ENCODE measurements at places on chromosomes 4 and X. TPM values are rescaled to one million over a fixed set of nuclear protein-coding genes. Genes with fewer than 3 reads are reported as not detected.
A peak's percentile ranks its signal among the peaks of the same experiment; 100 is the strongest.

DNA sequence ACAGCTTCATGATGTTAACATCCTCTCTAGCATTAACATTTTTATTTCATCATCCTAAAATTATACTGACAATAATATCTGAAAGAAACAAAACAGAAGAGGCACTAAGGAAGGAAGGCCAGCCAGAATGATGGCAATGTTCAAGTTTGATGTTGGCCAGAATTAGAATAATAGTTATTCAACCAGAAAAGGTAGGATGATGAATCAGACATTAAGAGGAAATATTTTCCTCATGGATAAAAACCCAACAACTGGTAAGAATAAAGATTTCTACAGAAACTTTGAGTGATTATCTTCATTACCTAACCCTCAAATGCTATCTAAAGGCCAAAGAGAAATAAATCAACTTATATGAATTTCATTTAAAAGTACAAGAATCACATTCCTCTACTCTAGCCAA lies 105.2 kb downstream of the PDE5A start:
- H3K4me3 ChIP-seq: no peak overlapping the region
- 0 out of 2 replicates have a peak, but pooled peaks cover 3% of the 10 kb centered on the region for H3K36me3 ChIP-seq
- H3K27me3 ChIP-seq: no peaks in the 10 kb centered on the region
- no peak for DNase-seq
- peaks cover 21% of the 10 kb centered on the region for H3K4me1 ChIP-seq
- H3K27ac ChIP-seq: no peak overlapping the region

DNA sequence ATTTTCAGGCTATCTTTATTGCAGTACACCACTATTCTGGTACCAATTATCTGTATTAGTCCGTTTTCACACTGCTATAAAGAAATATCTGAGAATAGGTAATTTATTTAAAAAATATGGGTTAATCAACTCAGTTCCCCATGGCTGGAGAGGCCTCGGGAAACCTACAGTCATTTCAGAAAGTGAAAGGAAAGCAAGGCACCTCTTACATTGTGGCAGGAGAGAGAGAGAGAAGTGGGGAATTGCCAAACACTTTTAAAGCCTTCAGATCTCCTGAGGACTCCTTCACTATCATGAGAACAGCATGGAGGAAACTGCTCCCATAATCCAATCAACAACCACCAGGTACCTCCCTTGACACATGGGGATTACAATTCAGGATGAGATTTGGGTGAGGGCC lies 54.7 kb downstream of the AMER1 start:
- no peak overlapping the region for H3K4me3 ChIP-seq
- H3K27ac ChIP-seq: no peak overlapping the region
- no peaks in the 10 kb centered on the region for H3K27me3 ChIP-seq
- DNase-seq: no peak

DNA sequence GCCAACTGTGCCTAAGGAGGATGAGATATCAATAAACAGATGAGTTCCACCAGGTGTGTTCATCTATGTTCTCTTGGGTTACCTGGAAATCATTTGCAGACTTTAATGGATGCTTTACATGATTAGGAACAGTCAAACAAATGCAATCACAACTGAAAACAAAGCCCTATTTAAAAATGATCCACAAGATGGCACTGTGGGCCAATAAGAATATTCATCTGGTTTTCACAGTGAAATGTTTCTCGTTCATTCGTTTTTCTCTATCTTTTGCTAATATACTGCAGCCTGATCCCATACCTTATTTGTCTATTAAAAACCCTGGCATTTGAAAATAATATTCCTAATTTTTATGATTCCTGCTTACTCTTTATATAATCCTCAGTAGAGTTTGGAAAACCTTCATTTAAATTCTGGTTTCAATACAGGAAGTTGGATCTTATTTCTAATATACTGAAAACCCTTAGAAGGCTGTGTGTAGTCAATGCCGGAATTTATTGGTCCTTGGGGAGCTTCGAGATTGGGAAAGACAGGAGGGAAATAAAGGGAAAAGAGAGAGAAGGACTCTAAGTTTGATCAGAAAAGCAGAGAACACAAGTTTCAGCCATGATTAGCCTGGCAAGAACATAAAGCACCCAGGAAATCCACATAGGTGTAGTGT lies 63.8 kb upstream of the TAPT1 start:
- H3K4me1 ChIP-seq: no peaks in the 10 kb centered on the region
- no peaks in the 10 kb centered on the region for H3K36me3 ChIP-seq
- no peak overlapping the region for H3K4me3 ChIP-seq
- DNase-seq: peak; percentile 60
- no peaks in the 10 kb centered on the region for H3K27me3 ChIP-seq
- no peak overlapping the region for H3K27ac ChIP-seq

GRCh38 chr4:189973646-189974045 lies 33.0 kb downstream of the FRG1 start:
- no peak for DNase-seq
- H3K27me3 ChIP-seq: no peaks in the 10 kb centered on the region
- no peaks in the 10 kb centered on the region for H3K4me1 ChIP-seq
- no peak overlapping the region for H3K4me3 ChIP-seq
- H3K27ac ChIP-seq: no peak overlapping the region
- H3K36me3 ChIP-seq: no peaks in the 10 kb centered on the region

GRCh38 chrX:102654696-102655095 lies 3.4 kb downstream of the GPRASP1 start:
- H3K36me3 ChIP-seq: no peaks in the 10 kb centered on the region
- no peak for DNase-seq
- no peak overlapping the region for H3K4me3 ChIP-seq
- H3K27ac ChIP-seq: no peak overlapping the region

DNA sequence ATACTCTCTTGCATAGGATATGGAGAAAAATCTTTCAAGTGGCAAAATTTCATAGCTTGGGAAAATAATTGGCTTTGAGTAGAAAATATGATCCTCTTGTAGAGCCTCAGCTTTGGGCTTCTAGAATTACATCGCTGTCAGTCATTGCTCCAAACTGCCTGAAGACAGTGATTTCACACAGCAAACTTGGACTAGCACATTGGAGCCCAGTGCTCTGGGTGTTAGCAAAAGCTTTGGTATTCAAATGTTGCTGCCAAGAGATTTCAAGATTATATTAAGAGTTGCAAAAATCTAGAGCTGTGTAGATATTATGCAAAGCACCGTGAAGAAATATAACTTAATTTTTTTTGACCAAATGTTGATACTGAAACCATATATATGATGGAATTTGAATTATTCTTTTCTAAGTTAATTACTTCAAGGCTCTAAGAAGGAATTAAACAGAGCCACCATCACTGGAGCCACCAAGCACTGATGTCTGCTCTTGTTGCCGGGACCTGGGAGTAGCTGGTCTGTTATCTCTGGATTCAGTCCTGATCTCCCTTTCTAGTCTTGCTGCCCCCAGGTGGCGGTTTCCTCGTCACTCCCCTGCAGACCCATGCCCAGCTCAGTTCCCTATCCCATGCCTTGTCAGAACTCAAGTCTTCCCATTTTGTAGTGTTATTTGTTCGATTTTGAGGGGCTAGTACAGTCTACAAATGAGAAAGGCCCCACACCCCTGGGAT lies 260.7 kb upstream of the SFRP2 start:
- no peaks in the 10 kb centered on the region for H3K36me3 ChIP-seq
- peak; percentile 5 for DNase-seq
- no peaks in the 10 kb centered on the region for H3K4me1 ChIP-seq
- no peak overlapping the region for H3K4me3 ChIP-seq
- H3K27me3 ChIP-seq: peaks cover 11% of the 10 kb centered on the region
- no peak overlapping the region for H3K27ac ChIP-seq

DNA sequence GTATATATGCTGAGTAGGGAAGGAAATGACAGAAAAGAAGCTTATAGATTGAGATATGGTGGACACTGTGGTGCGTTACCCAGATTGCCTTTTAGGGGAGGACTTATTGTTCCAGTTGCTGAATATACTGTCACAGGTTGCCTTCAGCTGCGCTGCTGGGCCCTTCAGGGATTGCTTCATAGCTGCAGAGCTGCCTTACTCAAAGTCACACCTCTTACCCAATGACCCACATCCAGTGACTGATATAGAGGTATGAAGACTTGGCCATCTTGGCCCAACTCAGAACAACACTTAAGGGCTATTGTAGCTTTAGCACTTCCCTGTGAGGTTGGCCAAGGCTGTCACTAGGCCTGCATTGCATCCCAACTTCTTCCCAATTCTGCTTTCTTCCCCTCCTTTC lies 63.4 kb upstream of the TMEM164 start:
- H3K27ac ChIP-seq: no peak overlapping the region
- peaks cover 7% of the 10 kb centered on the region for H3K4me1 ChIP-seq
- DNase-seq: no peak
- no peaks in the 10 kb centered on the region for H3K36me3 ChIP-seq

GRCh38 chrX:19907794-19908193 lies 20.4 kb upstream of the SH3KBP1 start:
- no peak for DNase-seq
- peaks cover 4% of the 10 kb centered on the region for H3K4me1 ChIP-seq
- H3K4me3 ChIP-seq: no peak overlapping the region
- no peak overlapping the region for H3K27ac ChIP-seq
- H3K27me3 ChIP-seq: no peaks in the 10 kb centered on the region
- no peaks in the 10 kb centered on the region for H3K36me3 ChIP-seq

- H3K4me1 ChIP-seq: peaks cover 18% of the 10 kb centered on the region
- no peaks in the 10 kb centered on the region for H3K27me3 ChIP-seq
- no peaks in the 10 kb centered on the region for H3K36me3 ChIP-seq
- H3K4me3 ChIP-seq: no peak overlapping the region
These were observed 273.0 kb downstream of the ARHGAP24 start for GRCh38 chr4:85747882-85748491.

NUP62CL gene
- total RNA-seq: 9.9 TPM

FAM47B gene
- not detected for total RNA-seq

GRCh38 chr4:110924761-110925160 lies 301.9 kb upstream of the PITX2 start:
- H3K4me1 ChIP-seq: no peaks in the 10 kb centered on the region
- H3K27me3 ChIP-seq: peaks cover 29% of the 10 kb centered on the region
- H3K27ac ChIP-seq: no peak overlapping the region
- DNase-seq: no peak
- H3K36me3 ChIP-seq: no peaks in the 10 kb centered on the region

- H3K4me3 ChIP-seq: no peak overlapping the region
- no peaks in the 10 kb centered on the region for H3K4me1 ChIP-seq
- no peak overlapping the region for H3K27ac ChIP-seq
- no peak for DNase-seq
- no peaks in the 10 kb centered on the region for H3K27me3 ChIP-seq
These were observed 118.0 kb downstream of the SHISA3 start for GRCh38 chr4:42515156-42515884.

- H3K36me3 ChIP-seq: no peaks in the 10 kb centered on the region
- no peak for DNase-seq
- H3K27ac ChIP-seq: no peak overlapping the region
- no peak overlapping the region for H3K4me3 ChIP-seq
- no peaks in the 10 kb centered on the region for H3K4me1 ChIP-seq
- H3K27me3 ChIP-seq: peaks cover 9% of the 10 kb centered on the region
These were observed 518 bp downstream of the ARMCX1 start for GRCh38 chrX:101550751-101551379.

DNA sequence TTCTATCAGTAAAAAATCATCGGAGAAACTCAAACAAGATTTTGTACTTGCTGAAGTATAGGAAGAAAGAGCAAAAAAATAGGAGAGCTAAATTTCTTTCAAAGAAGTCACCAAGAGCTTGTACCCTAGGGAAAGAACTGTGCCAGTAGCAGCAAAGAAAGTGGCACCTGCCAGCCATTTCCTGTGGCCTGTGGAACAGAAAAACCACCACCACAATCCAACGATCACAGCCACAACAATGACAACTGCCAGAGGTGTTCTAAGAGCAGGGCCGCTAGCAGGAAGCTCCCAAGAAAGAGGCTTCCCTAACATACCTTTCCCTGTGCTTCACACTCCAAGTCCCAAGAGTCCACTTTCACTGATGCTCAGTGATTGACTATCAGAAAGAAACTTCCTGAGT lies 266.1 kb upstream of the GPC4 start:
- H3K27me3 ChIP-seq: no peaks in the 10 kb centered on the region
- DNase-seq: no peak
- no peak overlapping the region for H3K4me3 ChIP-seq
- H3K27ac ChIP-seq: no peak overlapping the region

- H3K4me3 ChIP-seq: no peak overlapping the region
- H3K4me1 ChIP-seq: peaks cover 17% of the 10 kb centered on the region
- H3K36me3 ChIP-seq: no peaks in the 10 kb centered on the region
- peak; percentile 63 for DNase-seq
These were observed 202.6 kb downstream of the SPOCK3 start for GRCh38 chr4:167031534-167032156.

DNA sequence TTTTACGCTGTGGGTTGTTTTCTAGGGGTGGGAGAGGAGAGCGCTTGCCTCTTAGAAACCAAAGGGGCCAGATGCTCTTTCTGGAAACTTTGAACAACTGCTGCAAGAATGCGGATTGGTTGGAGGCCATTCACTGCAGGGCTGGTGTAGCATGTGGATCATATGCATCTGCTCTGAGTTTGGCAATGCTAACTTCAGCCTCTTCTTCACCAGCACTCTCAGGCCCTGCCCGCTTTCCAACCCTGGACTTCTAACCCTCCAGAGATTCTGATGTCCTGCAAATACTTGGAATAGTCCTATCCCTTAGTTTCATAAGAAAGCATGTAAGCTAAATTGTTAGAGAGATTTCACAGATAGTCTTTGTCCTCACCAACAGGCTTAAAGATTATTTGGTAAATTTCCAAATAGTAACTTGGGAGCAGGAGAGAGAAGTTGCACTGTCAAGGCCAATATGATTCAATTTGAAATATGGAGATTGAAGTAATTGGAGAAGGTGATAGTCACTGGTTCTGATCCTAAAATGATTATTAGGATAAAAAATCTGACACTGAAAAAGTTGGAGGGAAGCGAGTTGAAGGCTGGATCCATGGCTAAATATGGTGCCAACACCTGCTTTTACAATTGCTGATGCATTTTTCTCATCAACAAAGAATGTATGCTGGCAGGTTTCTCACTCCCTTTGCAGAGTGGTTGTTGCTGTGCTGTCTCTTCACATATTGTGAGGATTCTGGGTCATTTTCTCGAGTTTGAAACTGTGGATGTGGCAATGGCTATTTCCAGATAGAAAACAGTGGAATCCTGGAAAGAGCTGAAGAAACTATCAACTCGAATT lies 210.4 kb downstream of the PTTG2 start:
- no peaks in the 10 kb centered on the region for H3K36me3 ChIP-seq
- DNase-seq: peak; percentile 13
- H3K27ac ChIP-seq: no peak overlapping the region
- H3K27me3 ChIP-seq: no peaks in the 10 kb centered on the region
- no peak overlapping the region for H3K4me3 ChIP-seq
- peaks cover 11% of the 10 kb centered on the region for H3K4me1 ChIP-seq

- H3K4me1 ChIP-seq: no peaks in the 10 kb centered on the region
- no peak overlapping the region for H3K27ac ChIP-seq
- no peaks in the 10 kb centered on the region for H3K27me3 ChIP-seq
- no peak for DNase-seq
- no peaks in the 10 kb centered on the region for H3K36me3 ChIP-seq
- no peak overlapping the region for H3K4me3 ChIP-seq
These were observed 642.6 kb upstream of the HS3ST1 start for GRCh38 chr4:12071316-12071715.

TBCK gene
- 10.1 TPM for total RNA-seq

- DNase-seq: no peak
- H3K4me3 ChIP-seq: peak overlapping the region; percentile 100
- peak overlapping the region; percentile 78 for H3K27ac ChIP-seq
- no peaks in the 10 kb centered on the region for H3K36me3 ChIP-seq
- peaks cover 23% of the 10 kb centered on the region for H3K4me1 ChIP-seq
These were observed 520 bp downstream of the ACOX3 start for GRCh38 chr4:8439914-8440491.

- DNase-seq: peak; percentile 37
- H3K4me3 ChIP-seq: peak overlapping the region; percentile 44
- H3K4me1 ChIP-seq: peaks cover 19% of the 10 kb centered on the region
These were observed 180.2 kb upstream of the TET2 start for GRCh38 chr4:104966349-104967033.

GRCh38 chrX:132046533-132046932 lies 23.4 kb downstream of the STK26 start:
- no peak overlapping the region for H3K27ac ChIP-seq
- no peak overlapping the region for H3K4me3 ChIP-seq
- H3K27me3 ChIP-seq: no peaks in the 10 kb centered on the region
- no peaks in the 10 kb centered on the region for H3K4me1 ChIP-seq
- DNase-seq: no peak

CNGA1 gene
- 0.29 TPM for total RNA-seq
